ENCODE measurements at places on chromosomes 5 and 9.

DNA sequence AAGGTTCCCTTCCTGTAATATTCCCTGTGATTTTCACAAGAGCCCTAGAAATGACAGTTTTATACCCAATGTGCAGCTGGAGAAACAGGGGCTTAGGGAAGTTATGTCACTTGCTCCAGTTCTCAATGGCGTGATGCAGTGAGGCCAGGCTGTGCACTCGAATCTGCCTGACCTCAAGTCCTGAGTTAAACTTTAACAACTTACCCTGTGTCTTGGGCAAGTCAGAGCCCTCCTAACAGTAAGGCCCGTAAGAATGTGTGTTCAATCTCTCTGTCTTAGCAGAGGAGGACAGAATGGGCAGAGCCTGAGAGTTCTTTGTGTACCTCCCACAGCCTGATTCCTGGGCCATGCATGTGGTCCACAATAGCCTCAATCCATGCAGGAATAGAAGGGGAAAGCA, 181.1 kb downstream of the TRIM32 start:
- no peak for DNase-seq

- DNase-seq, result no peak
Measured at GRCh38 chr5:128551476-128551875, 13.4 kb upstream of the FBN2 start.

- DNase-seq, result no peak
Measured at GRCh38 chr5:10124287-10124686, 125.4 kb downstream of the ATPSCKMT start.

GRCh38 chr9:32875242-32875641, 91.9 kb downstream of the TMEM215 start:
- DNase-seq, result no peak

- peak; percentile 96 for DNase-seq
Measured at GRCh38 chr9:78235762-78236550, at the start of gene CEP78. Gene CEP78 (plus strand): TSS chr9:78236075. CDS start chr9:78236351, 276 bp downstream.

DNA sequence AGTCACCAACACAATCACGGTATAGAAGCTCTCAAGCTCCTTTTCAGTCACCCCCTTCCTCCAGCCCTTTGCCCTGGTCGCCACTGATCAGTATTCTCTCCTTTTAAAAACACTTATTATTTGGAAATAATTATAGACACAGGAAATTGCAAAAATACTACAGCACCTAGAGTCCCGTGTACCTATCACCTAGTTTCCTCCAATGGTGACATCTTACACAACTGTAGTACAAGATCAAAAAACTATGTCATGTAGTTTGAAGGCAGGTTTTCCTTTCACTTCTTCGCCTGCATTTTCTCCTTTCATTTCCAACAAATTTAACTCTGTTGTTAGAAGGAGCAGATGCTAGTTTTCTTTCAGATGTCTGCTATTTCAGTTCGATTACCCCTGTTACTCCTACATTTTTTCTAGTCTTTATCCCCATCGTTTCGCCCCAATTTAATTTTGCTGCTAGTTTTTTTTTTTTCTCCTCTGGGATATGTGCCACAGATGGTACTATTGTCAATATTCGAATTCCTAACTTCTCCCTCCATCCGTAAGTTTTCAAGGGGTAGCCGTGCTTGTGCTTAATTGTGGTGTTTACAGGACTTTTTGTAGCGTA, 612 bp upstream of the ATG10 start:
- no peak for DNase-seq

- DNase-seq, result no peak
Measured at GRCh38 chr5:123089914-123090660, 1.0 kb downstream of the PRDM6 start.

DNA sequence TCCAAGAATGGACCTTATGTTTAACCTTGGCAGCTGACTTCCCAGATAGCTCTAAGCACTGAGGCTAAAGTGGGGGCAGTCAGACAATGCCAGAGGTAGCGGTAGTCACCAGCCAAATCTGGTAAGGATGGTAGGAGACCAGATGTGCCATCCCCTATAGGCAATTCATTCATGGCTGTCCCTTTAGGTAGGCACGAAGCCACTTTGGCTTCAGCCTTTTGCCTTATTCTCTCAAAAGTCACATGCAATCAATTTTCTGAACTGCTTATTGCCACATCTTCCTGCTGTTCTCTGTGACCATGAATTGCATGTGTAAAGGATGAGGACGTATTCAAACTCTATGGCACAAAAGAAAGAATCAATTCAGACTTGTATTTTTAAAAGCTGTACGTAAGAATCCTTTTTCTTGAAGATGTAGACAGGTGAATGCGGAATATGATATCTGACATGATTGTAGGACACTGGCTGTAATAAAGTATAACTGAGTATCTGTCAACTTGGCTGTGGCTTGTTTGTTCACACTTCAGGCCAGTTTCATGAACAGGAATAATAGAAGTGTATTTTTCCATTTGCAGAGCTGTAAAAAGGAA, 611.7 kb downstream of the NR2F1-AS1 start:
- no peak for DNase-seq

GRCh38 chr9:119451426-119451825, 82.2 kb upstream of the BRINP1 start:
- no peak for DNase-seq

- DNase-seq, result peak; percentile 66
Measured at GRCh38 chr5:168219515-168220410, 71.7 kb upstream of the WWC1 start.

- DNase-seq, result no peak
Measured at GRCh38 chr5:109550077-109550476, 139.7 kb upstream of the MAN2A1 start.

- DNase-seq, result peak; percentile 23
Measured at GRCh38 chr5:137146402-137146890, 352.7 kb downstream of the SPOCK1 start.

GRCh38 chr9:125544988-125545651, 161.9 kb downstream of the MAPKAP1 start:
- no peak for DNase-seq

- DNase-seq, result peak; percentile 58
Measured at GRCh38 chr5:151223447-151224264, at the start of gene CCDC69. Gene CCDC69 (minus strand): TSS chr5:151224092. CDS start chr5:151223970, 122 bp downstream.

- no peak for DNase-seq
Measured at GRCh38 chr9:88826181-88826580, 165.1 kb upstream of the S1PR3 start.

- DNase-seq, result no peak
Measured at GRCh38 chr9:126347093-126347492, 20.5 kb downstream of the MVB12B start.

GRCh38 chr9:87505869-87506678, 8.4 kb downstream of the DAPK1 start:
- DNase-seq, result no peak

GRCh38 chr5:1479581-1480188, 34.4 kb upstream of the SLC6A3 start:
- no peak for DNase-seq

DNA sequence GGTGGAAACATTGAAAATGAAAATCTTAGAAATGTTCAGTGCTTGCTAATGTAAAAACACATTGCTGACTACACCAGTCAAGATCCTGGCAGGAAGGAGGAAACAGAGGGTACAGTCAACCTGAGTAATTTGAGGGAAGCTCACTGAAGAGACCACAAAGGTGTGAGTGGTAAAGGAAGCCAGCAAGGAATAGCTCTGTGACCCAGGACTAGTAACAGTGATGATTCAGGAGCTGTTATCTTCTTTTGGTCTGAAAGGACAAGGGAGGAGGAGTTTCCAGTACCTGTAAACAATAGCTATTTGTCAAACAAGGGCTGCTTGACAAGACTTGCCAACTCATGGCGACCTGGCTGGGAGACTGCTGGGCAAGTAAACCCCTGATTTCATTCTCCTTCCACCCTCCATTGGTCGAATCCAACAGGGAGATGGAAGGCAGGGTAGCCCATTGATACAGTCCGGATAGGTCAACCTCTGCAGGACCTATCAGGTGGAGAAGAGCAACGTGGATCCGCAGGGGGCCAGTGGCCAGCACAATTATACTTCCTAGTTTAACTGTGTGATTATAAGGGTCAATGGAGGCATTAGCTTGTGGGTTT, 68.1 kb downstream of the MAMDC2 start:
- DNase-seq, result no peak

GRCh38 chr5:43729846-43730478, 127.0 kb downstream of the NNT start:
- DNase-seq, result no peak

GRCh38 chr5:175133185-175133584, 310.8 kb downstream of the DRD1 start:
- no peak for DNase-seq

GRCh38 chr5:78362220-78362619, 1.8 kb downstream of the SCAMP1 start:
- no peak for DNase-seq

GRCh38 chr9:108057421-108058134, 568.0 kb upstream of the KLF4 start:
- no peak for DNase-seq

DNA sequence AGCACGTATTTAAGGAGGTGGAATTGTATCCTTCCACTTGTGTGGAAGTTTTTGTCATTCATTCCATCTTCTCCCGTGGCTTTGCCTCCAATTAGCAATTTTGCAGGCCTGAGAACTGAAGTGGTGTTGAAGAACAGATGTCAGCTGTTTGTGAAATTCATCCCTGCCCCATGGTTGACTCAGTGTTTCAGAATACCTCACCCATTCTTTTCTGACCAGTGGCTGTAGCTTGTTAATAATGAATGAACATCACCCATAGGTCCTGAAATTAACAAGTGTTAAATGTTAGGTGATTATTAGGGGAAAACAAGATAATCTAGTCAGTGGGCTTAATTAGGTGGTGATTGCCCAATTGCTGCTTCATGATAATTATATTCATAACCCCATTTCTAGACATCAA, 11.7 kb downstream of the ZNF462 start:
- DNase-seq, result no peak

DNA sequence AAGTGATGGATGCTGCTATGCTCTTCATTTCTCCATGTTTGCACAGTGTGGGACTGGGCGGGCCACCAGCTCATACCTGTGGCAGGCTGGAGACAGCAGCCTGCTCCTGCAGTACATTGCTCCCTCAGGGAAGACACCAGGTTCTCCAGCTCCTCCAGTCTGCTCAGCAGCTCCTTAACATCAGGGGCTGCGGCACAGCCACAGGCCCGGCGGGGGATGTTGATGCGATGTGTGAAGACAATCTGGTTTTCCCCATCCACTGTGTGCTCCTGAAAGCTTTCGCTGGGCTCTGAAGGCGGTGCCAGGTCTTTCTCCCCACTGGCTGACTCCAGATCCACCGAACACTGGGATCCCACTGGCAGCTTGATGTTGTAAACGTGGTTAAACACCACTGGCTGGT, 27.5 kb downstream of the TNC start:
- DNase-seq, result no peak

DNA sequence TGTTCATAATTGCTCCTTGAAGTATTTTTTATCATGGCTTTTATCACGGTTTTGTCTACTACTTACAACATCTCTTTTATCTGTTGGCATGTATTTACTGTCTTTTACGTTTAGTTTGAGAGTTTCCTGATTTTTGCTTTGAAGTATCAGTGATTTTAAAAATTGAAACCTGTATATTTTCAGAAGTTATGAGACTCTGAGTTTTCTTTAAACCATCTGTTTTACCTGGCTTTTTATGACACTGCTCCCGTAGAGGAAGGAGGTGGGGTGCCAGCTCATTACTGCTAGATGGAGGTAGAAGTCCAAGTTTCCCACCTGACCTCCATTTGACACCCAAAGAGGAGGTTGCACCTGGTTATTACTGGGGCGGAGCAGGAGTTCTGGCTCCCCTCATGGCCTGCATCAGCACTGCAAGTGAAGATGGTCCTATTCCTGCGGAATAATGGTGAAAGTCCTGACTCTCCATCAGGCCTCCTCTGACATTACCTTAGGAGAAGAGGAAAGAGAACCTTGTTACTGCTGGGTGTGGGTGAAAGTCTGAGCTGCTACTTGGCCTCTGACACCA, 10.0 kb upstream of the ZNF131 start:
- no peak for DNase-seq

DNA sequence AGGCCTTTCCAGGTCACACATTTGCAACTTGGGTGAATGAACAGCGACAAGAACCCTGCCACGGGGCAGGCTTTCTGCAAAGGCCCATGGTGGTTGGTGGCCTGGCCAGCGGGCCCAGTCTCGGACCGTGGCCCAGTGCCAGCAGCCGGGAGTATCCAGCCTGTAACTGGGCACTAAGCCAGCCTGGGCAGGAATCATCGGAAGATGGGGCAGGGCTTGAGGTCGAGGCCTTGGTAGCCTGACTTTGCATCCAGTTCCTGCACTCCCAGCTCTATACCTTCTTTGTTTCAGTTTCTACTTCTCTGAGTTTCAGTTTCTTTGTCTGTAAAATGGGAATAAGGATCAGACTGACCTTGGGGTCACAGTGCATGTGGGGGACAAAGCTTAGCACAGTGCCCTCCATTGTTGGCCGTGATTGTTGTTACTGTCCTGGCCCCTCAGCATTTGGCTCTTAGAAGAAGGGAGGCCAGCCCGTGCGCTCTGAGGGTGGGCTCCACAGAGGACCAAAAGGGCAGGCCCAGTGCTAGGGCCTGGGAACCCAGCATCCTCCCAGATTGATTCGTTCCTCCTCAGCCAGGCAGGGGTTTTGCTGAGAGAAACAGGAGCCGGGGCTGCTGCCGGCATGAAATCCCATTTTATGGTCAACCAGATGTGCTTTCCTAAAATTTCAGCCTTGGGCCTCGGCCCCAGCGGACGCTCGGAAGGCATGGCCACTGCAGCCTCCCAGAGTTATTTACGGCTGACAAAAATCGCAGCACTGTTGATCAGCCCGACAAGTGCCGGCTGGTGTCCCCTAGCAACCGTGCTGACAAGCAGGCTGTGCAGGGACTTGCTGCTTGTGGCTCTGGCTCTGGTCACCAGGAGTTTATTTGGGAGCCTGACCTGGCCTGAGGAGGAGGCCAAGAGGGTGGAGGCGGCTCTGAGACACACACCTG, 43.6 kb downstream of the JADE2 start:
- DNase-seq, result no peak

GRCh38 chr5:6713274-6714225, at the start of gene TENT4A:
Gene TENT4A (plus strand): TSS chr5:6713432. CDS start chr5:6713984, 552 bp downstream.
- no peak for DNase-seq

GRCh38 chr9:22065431-22066200, 56.5 kb upstream of the CDKN2B start:
- no peak for DNase-seq

GRCh38 chr5:151040211-151040747, 19.9 kb downstream of the GPX3 start:
- DNase-seq, result no peak

DNA sequence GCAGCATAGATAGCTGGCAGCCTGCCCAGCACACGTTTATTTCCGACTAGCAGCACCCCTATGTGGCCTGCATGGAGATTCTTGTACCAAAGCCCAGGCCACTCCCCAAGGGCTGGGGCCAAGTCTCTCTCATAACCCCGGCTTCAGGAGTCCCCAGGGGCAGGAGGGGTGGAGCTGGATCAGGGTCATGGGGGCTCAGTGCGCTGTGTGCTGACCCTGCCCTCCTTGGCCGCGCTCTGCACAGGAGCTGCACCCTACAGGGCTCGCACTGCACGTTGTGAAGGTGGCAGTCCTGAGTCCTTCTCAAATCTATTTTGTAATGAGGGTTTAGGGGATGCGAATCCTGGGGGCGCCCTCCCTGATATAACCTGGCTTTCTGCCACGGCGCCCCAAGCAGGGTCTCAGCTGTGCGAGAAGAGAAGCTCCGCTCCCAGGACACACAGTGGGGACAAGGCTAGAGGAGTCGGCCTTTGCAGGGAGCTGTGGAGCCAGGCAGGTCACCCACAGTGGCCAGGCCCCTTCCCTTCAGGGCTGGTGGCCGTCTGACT, 28.6 kb downstream of the NKD2 start:
- no peak for DNase-seq

GRCh38 chr5:125408448-125409233, 662.2 kb upstream of the ZNF608 start:
- DNase-seq, result no peak
